ENCODE measurements at places on chromosomes 3 and 15. TPM values are rescaled to one million over a fixed set of nuclear protein-coding genes. Genes with fewer than 3 reads are reported as not detected.

GRCh38 chr3:50246517-50246954 is 10.5 kb downstream of the GNAI2 start:
- H3K27ac ChIP-seq, result peak overlapping the region; percentile 71
- peak overlapping the region; percentile 77 for H3K4me3 ChIP-seq
- H3K27me3 ChIP-seq, result no peaks in the 10 kb centered on the region
- peaks cover 50% of the 10 kb centered on the region for H3K4me1 ChIP-seq
- DNase-seq, result no peak

DNA sequence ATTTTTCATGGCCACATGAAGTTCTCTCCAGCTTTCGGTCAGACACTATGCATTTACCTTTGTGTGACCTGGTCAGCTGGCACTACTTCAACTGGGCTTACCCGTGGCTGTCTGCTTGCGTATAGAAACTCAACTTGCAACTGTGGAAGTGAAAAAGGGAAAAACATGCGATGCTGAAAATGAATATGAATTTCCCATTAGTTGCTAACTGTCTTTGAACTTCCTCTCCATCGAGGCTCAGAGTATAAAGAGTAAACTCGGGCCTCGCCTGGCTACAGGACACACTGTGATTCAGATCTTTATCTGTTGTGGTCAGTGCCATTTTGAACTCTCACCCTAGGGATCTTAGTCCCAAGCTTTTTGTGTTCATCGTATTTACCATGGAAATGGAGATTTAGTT is 26.8 kb downstream of the NFKBIZ start:
- no peaks in the 10 kb centered on the region for H3K4me1 ChIP-seq
- H3K27ac ChIP-seq, result no peak overlapping the region
- no peak overlapping the region for H3K4me3 ChIP-seq
- H3K36me3 ChIP-seq, result no peaks in the 10 kb centered on the region
- DNase-seq, result no peak

- peaks cover 14% of the 10 kb centered on the region for H3K4me1 ChIP-seq
- no peaks in the 10 kb centered on the region for H3K36me3 ChIP-seq
- DNase-seq, result no peak
- no peaks in the 10 kb centered on the region for H3K27me3 ChIP-seq
- no peak overlapping the region for H3K4me3 ChIP-seq
Measured at GRCh38 chr3:109112946-109113760, 4.8 kb downstream of the MORC1 start.

DNA sequence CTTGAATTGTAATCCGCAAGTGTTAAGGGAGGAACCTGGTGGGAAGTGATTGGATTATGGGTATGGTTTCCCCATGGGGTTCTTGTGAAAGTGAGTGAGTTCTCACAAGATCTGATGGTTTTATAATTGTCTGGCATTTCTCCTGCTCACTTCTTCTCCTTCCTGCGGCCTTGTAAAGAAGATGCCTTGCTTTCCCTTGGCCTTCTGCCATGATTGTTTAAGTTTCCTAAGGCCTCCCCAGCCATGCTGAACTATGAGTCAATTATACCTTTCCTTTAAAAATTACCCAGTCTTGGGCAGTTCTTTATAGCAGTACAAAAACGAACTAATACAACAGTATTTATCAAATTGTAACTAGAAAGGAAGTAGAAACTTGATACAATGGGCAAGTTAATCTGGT is 31.9 kb downstream of the IFT57 start:
- no peaks in the 10 kb centered on the region for H3K27me3 ChIP-seq
- H3K4me1 ChIP-seq, result no peaks in the 10 kb centered on the region
- no peak overlapping the region for H3K4me3 ChIP-seq
- no peak for DNase-seq
- no peak overlapping the region for H3K27ac ChIP-seq

- H3K36me3 ChIP-seq, result no peaks in the 10 kb centered on the region
- H3K27ac ChIP-seq, result peak overlapping the region; percentile 97
- no peaks in the 10 kb centered on the region for H3K27me3 ChIP-seq
- peaks cover 79% of the 10 kb centered on the region for H3K4me1 ChIP-seq
Measured at GRCh38 chr3:122982216-122983185, 45.1 kb downstream of the SEMA5B start.

GRCh38 chr3:183555541-183556081 is at the start of gene KLHL6:
Gene KLHL6 (minus strand): TSS chr3:183555706. CDS start chr3:183555653, 53 bp downstream.
- H3K27ac ChIP-seq, result peak within 1 kb of the TSS; percentile 14
- H3K4me1 ChIP-seq, result peaks cover 25% of the 10 kb centered on the region
- H3K27me3 ChIP-seq, result no peaks in the 10 kb centered on the region
- no peaks in the 10 kb centered on the region for H3K36me3 ChIP-seq
- no peak for DNase-seq

- DNase-seq, result no peak
- no peaks in the 10 kb centered on the region for H3K36me3 ChIP-seq
- H3K27ac ChIP-seq, result no peak overlapping the region
- no peaks in the 10 kb centered on the region for H3K27me3 ChIP-seq
Measured at GRCh38 chr3:150255413-150255812, 152.7 kb upstream of the TSC22D2 start.

DNA sequence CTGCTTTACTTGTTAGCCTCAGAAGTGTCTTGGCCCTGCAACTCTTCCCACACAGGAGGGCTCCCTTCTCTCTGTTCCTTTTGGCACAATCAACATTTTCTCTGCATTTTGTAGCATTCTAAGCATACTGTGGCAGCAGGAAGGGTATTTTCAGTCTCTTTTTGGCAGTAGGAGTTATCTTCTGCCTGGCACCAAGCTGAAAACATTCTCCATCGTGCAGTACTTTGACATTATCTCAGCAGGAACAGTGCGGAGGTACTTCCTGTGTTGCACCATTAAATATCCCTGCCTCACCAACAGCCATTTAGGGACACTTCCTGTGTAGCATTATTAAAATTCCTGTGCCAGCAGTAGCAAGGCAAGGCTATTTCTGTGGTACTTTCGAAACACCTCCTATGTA is 233.2 kb upstream of the SEMA6D start:
- H3K36me3 ChIP-seq, result peaks cover 7% of the 10 kb centered on the region
- H3K27me3 ChIP-seq, result no peaks in the 10 kb centered on the region
- no peaks in the 10 kb centered on the region for H3K4me1 ChIP-seq
- DNase-seq, result no peak
- H3K4me3 ChIP-seq, result no peak overlapping the region

GRCh38 chr3:46440531-46441294 is 24.0 kb downstream of the LTF start:
- H3K4me3 ChIP-seq, result no peak overlapping the region

- H3K4me3 ChIP-seq, result no peak overlapping the region
- peaks cover 51% of the 10 kb centered on the region for H3K27me3 ChIP-seq
- H3K27ac ChIP-seq, result no peak overlapping the region
Measured at GRCh38 chr15:96403932-96404331, 73.4 kb downstream of the NR2F2 start.

- DNase-seq, result no peak
- no peaks in the 10 kb centered on the region for H3K27me3 ChIP-seq
- peak overlapping the region; percentile 57 for H3K27ac ChIP-seq
- H3K4me3 ChIP-seq, result no peak overlapping the region
- H3K36me3 ChIP-seq, result peaks cover 5% of the 10 kb centered on the region
Measured at GRCh38 chr3:124491098-124491497, 239.2 kb upstream of the UMPS start.

- H3K4me3 ChIP-seq, result peak overlapping the region; percentile 90
- DNase-seq, result peak; percentile 6
- no peaks in the 10 kb centered on the region for H3K36me3 ChIP-seq
Measured at GRCh38 chr3:32240159-32240545, 1.7 kb downstream of the CMTM8 start.

GRCh38 chr3:88131695-88132094 is 18.1 kb upstream of the C3orf38 start:
- DNase-seq, result no peak
- no peak overlapping the region for H3K4me3 ChIP-seq
- H3K27me3 ChIP-seq, result no peaks in the 10 kb centered on the region
- H3K27ac ChIP-seq, result no peak overlapping the region

- H3K4me1 ChIP-seq, result peaks cover 15% of the 10 kb centered on the region
- no peak for DNase-seq
- no peak overlapping the region for H3K4me3 ChIP-seq
- no peak overlapping the region for H3K27ac ChIP-seq
Measured at GRCh38 chr3:192819001-192819569, 91.7 kb upstream of the FGF12 start.

GRCh38 chr3:158950178-158950901 is 148.5 kb downstream of the MFSD1 start:
- no peaks in the 10 kb centered on the region for H3K27me3 ChIP-seq
- no peak for DNase-seq
- H3K4me1 ChIP-seq, result no peaks in the 10 kb centered on the region

- no peak overlapping the region for H3K27ac ChIP-seq
- no peak for DNase-seq
- H3K4me1 ChIP-seq, result peaks cover 24% of the 10 kb centered on the region
- H3K4me3 ChIP-seq, result no peak overlapping the region
- no peaks in the 10 kb centered on the region for H3K36me3 ChIP-seq
Measured at GRCh38 chr3:193829781-193830180, 236.8 kb downstream of the OPA1 start.

DNA sequence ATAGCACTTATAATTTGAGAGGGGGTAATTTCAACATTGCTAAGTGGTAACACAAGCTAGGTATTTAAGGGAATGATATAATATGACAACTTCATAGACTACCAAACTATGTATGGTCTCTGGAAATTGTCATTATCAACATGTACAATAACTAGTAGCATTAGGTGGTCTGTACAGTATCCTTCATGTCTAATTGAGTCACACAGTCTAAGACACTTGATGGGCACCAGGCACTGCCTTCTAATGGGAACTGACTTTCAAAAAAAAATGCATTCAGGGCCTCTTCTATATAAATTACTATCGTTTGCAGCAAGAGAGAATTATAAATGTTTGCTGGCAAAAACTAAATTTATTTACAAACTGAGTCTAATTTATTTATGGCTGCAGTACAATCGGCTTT is 271.8 kb downstream of the MECOM start:
- no peaks in the 10 kb centered on the region for H3K27me3 ChIP-seq
- H3K36me3 ChIP-seq, result no peaks in the 10 kb centered on the region
- peaks cover 6% of the 10 kb centered on the region for H3K4me1 ChIP-seq
- DNase-seq, result no peak
- H3K27ac ChIP-seq, result no peak overlapping the region

GRCh38 chr3:45724911-45725310 is 35.7 kb downstream of the SACM1L start:
- peaks cover 40% of the 10 kb centered on the region for H3K36me3 ChIP-seq
- no peaks in the 10 kb centered on the region for H3K4me1 ChIP-seq
- no peaks in the 10 kb centered on the region for H3K27me3 ChIP-seq
- no peak overlapping the region for H3K27ac ChIP-seq
- DNase-seq, result no peak
- no peak overlapping the region for H3K4me3 ChIP-seq

DNA sequence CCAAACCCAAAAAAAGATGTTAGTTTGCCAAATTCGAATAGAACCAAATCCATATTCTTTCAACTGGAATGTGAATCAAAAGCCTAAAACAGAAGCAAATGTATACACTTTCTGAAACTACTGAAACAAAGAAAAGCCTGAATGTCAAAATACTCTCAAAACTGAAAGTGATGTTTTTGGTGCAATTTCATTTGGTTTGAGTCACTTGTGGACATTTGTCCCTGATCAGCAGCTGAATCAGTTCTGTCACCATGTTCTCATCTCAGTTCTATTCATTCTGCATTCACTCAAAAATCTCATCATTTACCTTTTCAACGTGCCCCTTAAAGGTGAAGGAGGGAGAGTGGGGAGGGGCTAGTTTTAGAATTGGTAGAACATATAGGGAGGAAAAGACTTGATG is 266.8 kb downstream of the ABHD5 start:
- no peak overlapping the region for H3K27ac ChIP-seq
- peaks cover 16% of the 10 kb centered on the region for H3K4me1 ChIP-seq
- H3K27me3 ChIP-seq, result peaks cover 4% of the 10 kb centered on the region
- no peak overlapping the region for H3K4me3 ChIP-seq

- no peak overlapping the region for H3K27ac ChIP-seq
- H3K4me3 ChIP-seq, result no peak overlapping the region
- no peak for DNase-seq
- no peaks in the 10 kb centered on the region for H3K4me1 ChIP-seq
- H3K36me3 ChIP-seq, result no peaks in the 10 kb centered on the region
Measured at GRCh38 chr3:33768578-33769330, 29.7 kb upstream of the PDCD6IP start.

DNA sequence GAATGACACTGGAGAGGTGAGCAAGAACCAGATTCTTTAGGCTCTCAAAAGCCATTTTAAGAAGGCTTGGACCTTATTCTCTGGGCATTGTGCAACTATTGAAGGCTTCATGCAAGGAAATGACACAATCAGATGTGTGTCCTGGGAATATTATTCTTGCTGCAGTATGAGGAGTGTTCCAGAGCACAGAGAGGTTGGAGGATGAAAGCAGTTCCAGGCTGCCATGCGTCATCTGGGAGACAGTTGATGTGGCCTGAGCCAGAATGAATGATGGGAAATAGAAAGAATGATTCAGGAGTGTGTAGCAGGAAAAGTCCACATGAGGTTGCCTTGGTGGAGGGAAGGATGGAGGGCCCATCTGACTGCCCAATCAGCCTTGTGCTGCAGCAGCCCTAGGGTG is 123.1 kb downstream of the CHCHD6 start:
- no peak overlapping the region for H3K4me3 ChIP-seq
- no peaks in the 10 kb centered on the region for H3K27me3 ChIP-seq
- no peak for DNase-seq

- no peaks in the 10 kb centered on the region for H3K27me3 ChIP-seq
- H3K27ac ChIP-seq, result peak overlapping the region; percentile 54
- H3K36me3 ChIP-seq, result peaks cover 13% of the 10 kb centered on the region
- no peak for DNase-seq
- peaks cover 19% of the 10 kb centered on the region for H3K4me1 ChIP-seq
- H3K4me3 ChIP-seq, result no peak overlapping the region
Measured at GRCh38 chr3:52121813-52122212, 32.4 kb downstream of the POC1A start.

GRCh38 chr15:94840794-94841783 is 609.7 kb downstream of the MCTP2 start:
- no peak overlapping the region for H3K4me3 ChIP-seq
- no peak for DNase-seq
- H3K27me3 ChIP-seq, result no peaks in the 10 kb centered on the region
- peaks cover 16% of the 10 kb centered on the region for H3K36me3 ChIP-seq
- peaks cover 22% of the 10 kb centered on the region for H3K4me1 ChIP-seq
- peak overlapping the region; percentile 4 for H3K27ac ChIP-seq

Gene CCR9
- not detected for total RNA-seq

Gene KIF15
- total RNA-seq, result 49.0 TPM

Gene MFSD1
- 16.9 TPM for total RNA-seq

Gene CLDN11
- total RNA-seq, result 2.0 TPM

Gene SLC51A
- total RNA-seq, result not detected

Gene DPPA2
- total RNA-seq, result 1.1 TPM

Gene AP3B2
- 17.4 TPM for total RNA-seq

Gene CXCR6
- not detected for total RNA-seq

Gene KLHL40
- total RNA-seq, result not detected

Gene MAP6D1
- 4.9 TPM for total RNA-seq

Gene LTK
- 0.16 TPM for total RNA-seq

Gene ATP10A
- 4.9 TPM for total RNA-seq

Gene CDHR4
- total RNA-seq, result 0.12 TPM

Gene CCDC191
- total RNA-seq, result 5.4 TPM

Gene NR2F2
- total RNA-seq, result 150 TPM

Gene FBN1
- total RNA-seq, result 24.3 TPM

Gene P3H2
- 4.1 TPM for total RNA-seq

Gene MCTP2
- total RNA-seq, result 0.35 TPM

Gene GOLGA8Q
- not detected for total RNA-seq

Gene ZMYND10
- total RNA-seq, result 2.3 TPM

Gene CEP70
- total RNA-seq, result 23.5 TPM

Gene FANCD2OS
- total RNA-seq, result not detected

Gene LRTM1
- total RNA-seq, result not detected

Gene IMPG2
- 0.40 TPM for total RNA-seq

Gene PARP15
- not detected for total RNA-seq

All from neural crest cell (in vitro differentiated cells).